ENCODE measurements at places on chromosomes 7 and 10.

GRCh38 chr10:131167036-131167860, 144.3 kb downstream of the TCERG1L start:
- DNase-seq, result no peak

GRCh38 chr10:57950442-57950974, 317.2 kb downstream of the IPMK start:
- no peak for DNase-seq

- no peak for DNase-seq
Observed at GRCh38 chr10:132541129-132541528, 3.5 kb downstream of the INPP5A start.

DNA sequence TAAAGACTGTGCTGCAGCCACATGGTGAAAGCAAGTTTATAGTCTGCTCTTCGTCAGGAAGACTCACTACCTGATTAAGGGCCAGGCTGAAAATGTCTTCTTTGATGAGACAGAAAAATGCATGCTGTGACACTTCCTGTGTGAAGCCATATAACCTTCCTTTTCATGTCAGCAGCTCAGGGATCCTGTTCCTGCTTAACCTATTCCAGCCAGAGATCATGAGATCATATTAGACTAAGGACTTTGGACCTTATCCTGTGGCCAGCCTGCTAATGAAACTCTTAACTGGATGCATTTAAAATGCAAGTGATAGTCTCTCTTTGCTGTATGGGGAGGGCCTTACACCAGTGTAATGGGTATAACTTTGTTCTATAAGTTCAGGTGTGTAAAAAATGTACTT, 165.2 kb downstream of the PTEN start:
- no peak for DNase-seq

DNA sequence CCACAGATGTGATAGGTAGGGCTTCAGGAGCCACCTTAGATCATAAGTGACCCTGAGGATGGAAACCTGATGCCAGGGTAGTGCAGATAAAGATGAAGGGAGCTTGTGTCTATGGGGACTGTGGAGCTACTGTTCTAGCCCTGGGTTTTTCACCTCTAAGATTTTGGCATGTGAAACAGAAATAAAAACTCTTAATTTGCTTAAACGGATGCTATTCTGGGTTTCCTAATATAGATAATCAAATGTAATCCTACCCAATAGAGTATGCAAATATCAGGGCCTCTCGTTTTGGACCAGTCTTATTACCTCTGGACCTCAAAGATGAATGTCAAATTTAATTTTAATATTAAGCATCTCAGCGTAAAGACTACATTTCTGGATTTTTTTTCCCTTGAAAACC, 49.3 kb downstream of the ABCB4 start:
- DNase-seq, result no peak

Measured in D721Med (cell line).